Brain (organoid and tissue), 16 donors: ENCODE measurements at places on chromosomes 4 and X.

- DNase-seq: peak; percentile 89
Measured at GRCh38 chr4:122755675-122756074, 23.2 kb downstream of the BBS12 start.

- no peak for DNase-seq
Measured at GRCh38 chr4:152556283-152556682, 20.4 kb upstream of the FBXW7 start.

DNA sequence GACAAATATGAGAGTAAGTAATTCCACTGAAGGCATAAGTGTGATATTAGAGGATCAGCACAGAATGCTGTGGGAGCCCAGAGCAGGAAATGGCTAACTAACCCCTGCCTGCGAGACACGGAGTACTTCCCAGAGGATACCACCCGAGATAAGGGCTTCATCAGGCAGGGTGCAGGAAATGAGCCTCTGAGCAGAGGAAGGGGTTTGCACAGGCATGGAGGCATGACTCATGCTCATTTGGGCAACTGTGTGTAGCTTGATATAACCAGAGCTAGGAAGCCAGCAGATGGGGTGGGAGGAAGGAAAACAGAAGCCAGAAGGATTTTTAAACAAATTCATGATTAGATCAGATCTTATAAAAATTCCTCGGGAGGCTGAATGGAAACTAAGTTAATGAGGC lies 70.0 kb upstream of the TSPAN5 start:
- no peak for DNase-seq

- no peak for DNase-seq
Measured at GRCh38 chr4:77827343-77827742, 8.2 kb upstream of the CNOT6L start.

DNA sequence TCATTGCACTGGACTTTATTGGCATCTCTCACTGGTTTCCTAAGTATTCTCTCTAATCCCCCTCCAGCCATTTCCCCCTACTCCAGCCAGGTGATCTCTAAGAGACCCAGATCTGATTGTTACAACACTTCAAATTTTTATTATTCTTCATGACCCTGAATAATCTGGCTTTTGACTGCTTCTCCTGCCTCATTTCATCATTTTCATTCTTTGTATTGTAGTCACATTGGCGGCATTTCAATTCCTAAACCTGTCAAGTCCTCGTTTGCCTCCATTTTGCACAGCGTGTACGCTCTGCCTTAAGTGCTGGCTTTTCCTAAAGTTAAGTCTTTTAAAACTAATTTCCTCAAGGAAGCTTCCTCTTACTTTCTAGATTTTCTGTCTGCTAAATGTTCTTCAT lies 31.6 kb downstream of the UBE2K start:
- no peak for DNase-seq

DNA sequence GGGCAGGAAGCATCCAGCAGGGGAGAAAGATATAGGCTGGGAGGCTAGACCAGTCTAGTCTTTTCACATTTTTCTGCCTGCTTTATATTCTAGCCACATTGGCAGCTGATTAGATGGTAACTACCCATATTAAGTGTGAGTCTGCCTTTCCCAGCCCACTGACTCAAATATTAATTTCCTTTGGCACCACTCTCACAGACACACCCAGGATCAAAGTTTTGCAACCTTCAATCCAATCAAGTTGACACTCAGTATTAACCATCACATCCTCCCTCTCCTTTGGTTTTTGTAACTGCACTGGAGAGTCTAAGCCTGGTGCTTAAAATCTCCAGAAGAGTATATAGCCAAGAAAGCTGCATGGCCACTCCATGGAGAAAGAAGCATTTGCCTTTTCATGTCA lies 560.4 kb downstream of the GRXCR1 start:
- no peak for DNase-seq

DNA sequence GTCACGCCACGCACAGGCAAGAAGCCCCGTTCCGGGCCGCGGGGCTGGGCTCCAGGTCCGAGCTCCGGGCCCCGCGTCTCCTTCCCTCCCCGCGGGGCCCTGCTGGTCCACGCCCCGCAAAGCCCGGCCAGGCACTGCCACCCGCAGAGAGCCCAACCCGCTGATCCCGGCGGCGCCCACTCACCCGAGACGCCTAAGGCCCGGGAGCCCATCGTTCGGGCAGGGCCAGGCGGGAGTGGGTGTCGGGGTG lies 870 bp downstream of the PDZD4 start:
- no peak for DNase-seq

DNA sequence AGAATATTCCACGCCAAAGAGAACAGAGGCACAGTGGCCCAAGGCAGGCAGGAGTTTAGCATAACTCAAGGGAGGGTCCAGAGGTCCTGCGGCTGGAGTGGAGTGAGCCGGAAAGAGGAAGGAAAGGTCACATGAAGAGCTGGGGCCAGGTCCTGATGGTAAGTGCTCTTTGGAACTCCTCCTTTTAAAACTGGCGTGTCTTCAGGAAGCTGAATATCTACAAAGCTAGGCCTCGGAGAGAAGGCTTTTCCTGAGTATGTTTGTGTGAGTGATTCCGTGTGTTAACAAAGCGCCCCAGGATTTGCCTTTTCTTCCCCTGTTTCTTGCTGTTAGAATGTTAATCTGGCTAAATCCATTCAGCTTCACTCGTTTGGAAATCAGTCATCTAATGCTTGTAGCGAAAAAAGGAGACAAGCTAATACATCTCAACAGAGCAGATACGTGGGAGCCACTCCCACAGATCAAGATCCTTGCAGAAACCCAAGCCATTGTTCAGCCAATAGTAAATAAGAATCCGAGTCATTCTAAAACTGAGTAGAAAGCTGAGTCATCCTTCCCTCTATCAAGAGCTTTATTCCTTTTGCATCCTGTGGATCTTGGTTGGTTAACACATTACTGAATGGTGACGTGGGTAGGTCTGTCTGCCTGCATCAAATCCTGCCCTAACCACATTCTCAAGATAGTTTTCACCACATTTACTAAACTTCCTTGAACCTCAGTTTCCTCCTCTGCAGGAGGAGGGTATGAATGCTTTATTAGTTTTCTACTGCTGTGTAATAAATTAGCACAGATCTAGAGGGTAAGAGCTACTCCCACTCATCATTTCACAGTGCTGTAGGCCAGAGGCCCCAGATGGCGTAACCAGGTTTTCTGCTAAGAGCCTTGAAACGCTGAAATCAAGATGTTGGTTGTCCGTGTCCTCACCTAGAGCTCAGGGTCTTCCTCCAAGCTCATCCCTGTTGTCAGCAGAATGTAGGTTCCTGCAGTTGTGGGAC lies 43.2 kb upstream of the RBM47 start:
- DNase-seq: peak; percentile 25

DNA sequence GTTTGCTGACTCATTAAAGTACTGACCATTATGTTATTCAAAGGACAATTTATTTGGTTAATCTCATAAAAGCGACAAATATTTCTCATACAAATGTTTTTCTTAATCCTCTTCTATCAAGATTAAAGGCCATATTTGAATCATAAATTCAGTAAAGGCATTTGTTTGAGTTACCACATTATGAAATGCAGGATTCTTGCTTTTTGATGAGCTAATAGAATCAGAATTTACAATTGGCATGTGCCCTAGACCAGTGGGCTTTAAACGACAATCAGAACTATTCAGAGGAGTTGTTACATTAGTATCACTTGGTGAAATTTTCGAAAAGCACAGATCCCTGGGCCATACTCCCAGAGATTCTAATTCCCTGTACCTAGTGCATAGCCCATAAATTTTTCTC lies 55.3 kb downstream of the KLHL4 start:
- DNase-seq: no peak

GRCh38 chr4:94516999-94517398 lies 65.3 kb downstream of the PDLIM5 start:
- DNase-seq: no peak

GRCh38 chrX:81414630-81415029 lies 212.7 kb downstream of the SH3BGRL start:
- DNase-seq: peak; percentile 27

DNA sequence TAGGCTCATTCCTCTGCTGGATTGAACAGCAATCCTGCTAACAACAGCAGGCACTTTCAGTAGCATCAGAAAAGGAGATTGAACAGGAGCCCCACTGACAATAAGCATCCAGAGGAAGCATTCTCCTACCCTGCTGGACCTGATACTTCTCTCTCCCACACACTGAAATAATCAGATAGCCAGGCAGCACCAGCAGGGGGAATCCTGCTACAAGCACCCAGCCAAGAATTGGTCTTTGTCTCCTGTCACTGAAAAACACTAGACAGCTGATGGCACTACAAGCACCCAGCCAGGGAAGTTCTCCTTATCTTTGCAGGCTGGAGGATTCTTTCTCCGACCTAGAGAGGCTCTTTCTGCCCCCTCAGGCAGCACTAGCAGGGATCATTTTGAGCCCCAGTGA lies 444.3 kb upstream of the GRIA3 start:
- DNase-seq: no peak

GRCh38 chrX:119382606-119383005 lies 16.5 kb upstream of the SLC25A43 start:
- DNase-seq: no peak

- no peak for DNase-seq
Measured at GRCh38 chr4:855880-856224, 29.9 kb upstream of the CPLX1 start.

DNA sequence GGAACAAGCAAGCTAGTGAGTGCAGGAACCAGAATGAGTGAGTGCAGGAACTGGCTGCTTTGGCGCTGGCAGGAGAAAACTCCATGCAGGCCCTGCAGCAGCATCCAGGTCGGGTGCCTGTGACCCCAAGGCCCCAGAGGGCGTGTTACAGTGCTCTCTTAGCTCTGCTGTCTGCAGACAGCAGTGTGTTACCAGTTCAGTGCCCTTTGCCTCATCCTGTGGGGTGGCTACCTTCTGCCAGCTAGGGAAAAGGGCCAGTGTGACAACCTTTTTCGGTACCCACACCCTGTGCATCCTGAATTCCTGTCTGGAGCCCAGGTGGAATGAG lies 202.3 kb upstream of the SMIM31 start:
- DNase-seq: no peak

DNA sequence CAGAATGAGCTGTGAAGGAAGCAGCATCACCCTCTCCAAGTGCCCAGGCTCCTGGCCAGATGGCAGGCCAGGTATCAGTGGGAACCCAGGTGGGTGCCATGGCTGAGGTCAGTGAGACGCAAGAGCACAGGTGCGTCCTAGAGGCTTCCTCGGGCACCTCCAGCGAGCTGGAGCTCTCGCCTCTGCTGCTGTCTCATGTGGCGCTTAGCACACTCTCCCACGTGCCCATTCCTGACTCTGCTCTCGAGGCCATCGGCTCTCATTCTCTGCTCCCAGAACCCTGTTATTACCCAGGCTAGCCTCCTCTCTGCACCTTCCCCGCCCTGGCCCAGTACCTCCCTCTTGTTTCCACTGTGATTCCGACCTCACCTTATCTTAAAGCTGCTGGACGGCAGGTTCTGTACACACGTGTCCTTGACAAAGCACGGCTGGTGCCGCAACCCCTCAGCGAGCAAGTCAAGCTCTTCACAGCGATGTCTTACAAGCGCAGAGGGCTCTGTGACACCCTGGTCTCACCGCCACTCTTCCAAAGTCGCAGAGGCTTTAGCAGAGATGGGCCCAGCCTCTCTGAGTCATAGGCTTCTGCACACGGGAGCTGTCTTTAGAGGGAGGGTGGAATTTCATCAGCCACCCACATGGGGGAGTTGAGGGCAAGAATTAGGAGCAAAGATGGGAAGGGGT lies 15.4 kb upstream of the MSANTD1 start:
- DNase-seq: no peak

DNA sequence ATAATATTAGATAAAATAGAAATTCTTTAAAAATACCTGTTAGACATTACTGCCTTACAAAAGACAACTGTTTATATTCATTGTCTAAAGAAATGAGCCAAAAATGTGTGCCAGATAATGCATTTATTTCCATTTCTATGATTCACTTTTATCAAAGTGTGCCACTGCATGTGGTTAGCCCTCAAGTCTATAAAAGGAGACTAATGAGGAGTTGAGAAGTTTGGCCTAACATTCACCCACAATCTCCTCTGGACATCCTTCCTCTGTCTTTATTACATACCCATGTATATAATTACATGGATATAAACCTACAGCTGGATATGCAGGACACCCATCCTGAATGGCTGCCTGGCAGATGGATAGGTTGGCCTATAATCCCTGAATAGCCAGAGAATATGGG lies 42.6 kb upstream of the PDE5A start:
- no peak for DNase-seq

GRCh38 chr4:18878561-18878960 lies 857.0 kb upstream of the LCORL start:
- DNase-seq: no peak

GRCh38 chrX:153184787-153185186 lies 5.7 kb downstream of the MAGEA1 start:
- DNase-seq: no peak
